ENCODE measurements at places on chromosomes 5 and 9.

GRCh38 chr9:93651521-93651950 is 75.2 kb downstream of the PHF2 start:
- no peak for DNase-seq

GRCh38 chr9:88936668-88937067 is 54.6 kb upstream of the S1PR3 start:
- no peak for DNase-seq

- DNase-seq = no peak
These were observed 35.5 kb upstream of the LRRC14B start for GRCh38 chr5:155651-156410.

GRCh38 chr9:69431777-69432176 is 106.8 kb downstream of the ENTREP1 start:
- DNase-seq = no peak

DNA sequence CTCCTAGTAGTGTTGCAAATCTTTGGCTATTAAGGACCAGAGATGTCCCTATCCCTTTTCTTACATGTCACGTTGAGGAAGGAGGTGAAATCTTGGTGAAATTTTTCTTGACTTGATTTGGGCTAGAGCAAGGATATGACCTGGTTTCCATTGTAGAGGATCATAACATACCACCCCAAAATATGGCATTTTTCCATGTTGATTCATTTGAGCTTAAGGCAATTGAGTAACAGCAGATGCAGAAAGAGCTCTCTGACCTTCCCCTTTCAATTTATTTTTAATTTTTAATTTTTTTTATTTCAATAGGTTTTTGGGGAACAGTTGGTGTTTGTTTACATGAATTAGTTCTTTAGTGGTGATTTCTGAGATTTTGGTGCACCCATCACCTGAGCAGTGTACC is 61.2 kb upstream of the MAP1B start:
- no peak for DNase-seq

DNA sequence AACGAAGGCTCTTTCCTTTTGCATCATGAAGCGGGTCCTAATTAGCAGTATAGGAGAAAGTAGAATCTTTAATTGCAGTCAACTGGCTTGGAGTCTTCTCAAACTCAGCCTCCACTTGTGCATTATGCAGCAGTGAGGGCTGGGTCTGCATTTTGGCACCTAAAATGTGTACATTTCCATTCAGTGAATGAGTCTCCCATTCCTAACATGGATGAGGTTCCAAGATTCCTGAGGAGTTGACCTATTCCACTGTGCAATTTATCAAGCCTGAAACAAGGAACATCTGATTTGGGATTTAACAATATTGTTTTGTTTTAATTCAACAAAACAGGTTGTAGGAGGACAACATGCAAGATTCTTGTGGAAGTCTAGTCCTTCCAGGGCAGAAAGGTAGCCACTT is 171.8 kb upstream of the S1PR3 start:
- DNase-seq = no peak

DNA sequence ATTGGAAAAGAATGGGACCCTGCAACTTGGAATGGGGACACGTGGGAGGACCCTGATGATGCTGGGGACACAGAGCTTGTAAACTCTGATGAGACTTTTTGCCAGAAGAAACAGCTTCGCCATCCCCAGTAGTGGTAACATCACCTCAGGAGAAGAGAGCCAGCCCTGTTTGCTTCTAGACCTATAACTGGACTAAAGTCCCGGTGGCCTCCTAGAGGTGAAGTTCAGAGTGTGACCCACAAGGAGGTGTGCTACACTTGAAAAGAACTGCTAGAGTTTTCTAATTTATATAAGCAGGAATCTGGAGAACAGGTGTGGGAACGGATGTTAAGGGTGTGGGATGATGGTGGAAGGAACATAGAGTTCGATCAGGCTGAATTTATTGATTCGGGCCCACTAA is 19.8 kb downstream of the NSA2 start:
- DNase-seq = no peak

Data from globus pallidus (tissue), 1 donor.